ENCODE measurements at places on chromosomes 7 and 10.

GRCh38 chr10:32253276-32253675 lies 93.7 kb downstream of the EPC1 start:
- DNase-seq = no peak

DNA sequence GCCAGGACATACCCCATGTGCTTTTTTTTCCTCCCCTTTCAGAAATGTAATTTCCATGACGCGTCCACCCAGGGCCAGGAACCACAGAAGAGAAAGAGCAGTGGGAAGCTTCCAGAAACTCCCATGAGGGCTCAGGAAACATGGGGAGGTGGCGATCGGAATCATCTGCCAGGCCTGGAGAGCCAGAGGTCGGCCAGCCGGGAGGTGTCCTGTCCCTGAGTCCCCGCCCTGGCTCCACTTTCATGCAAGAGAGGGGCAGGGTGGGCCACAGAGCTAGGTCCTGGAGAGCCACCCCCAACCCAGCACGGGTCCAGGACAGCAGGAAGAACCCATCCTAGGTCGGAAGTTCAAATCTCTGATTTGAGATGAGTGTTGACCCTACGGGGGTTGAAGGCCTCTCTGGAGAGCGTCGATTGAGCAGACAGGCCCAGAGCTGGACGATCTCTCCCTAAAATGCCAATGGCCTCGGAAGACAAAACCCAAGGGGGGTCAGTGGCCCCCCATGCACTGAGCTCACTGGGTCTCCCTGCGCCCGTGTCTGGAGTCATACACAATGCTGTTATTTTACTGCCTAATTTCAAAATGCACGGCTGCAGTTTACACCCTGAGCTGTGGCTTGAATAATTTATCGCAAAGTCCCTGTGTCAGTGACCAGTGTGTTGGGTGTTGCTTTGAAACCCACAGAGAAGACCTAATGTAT lies 594.1 kb downstream of the PTPRN2 start:
- no peak for DNase-seq

- DNase-seq = no peak
These were observed 26.4 kb downstream of the AUTS2 start for GRCh38 chr7:69624435-69625230.

GRCh38 chr10:129780198-129780597 lies 183.9 kb downstream of the EBF3 start:
- DNase-seq = no peak

GRCh38 chr7:81776161-81776560 lies 6.3 kb upstream of the HGF start:
- DNase-seq = no peak

- no peak for DNase-seq
These were observed 1.6 kb downstream of the TMEM176A start for GRCh38 chr7:150801946-150802771.

- no peak for DNase-seq
These were observed 364.7 kb downstream of the RPS24 start for GRCh38 chr10:78398382-78398781.

DNA sequence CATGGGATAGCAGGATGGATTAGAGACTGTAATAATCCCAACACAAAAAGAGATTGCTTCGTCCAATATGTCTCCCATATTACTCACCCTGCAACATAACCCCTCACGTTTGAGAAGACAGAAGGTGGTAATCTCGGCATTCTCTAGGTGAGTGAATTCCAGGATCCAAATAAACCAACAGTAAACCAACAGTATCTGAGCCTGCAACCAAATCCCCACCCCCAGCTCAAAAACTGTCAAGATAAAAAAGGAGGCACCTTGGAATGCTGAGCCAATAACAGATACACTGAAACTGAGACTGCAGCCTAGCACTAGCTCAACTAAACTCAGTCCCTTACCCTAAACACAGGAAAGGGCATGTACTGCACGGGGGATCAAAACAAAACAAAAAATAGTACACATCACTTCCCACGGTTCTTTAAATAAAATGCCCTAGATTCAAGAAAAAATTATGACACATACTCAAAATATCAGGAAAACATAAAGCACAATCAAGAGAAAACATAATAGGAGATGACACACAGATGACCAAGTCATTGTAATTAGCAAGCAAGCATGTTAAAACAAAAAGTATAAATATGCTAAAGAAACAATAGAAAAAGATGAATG lies 28.0 kb downstream of the IPMK start:
- no peak for DNase-seq

GRCh38 chr7:18455606-18456005 lies 39.9 kb upstream of the HDAC9 start:
- DNase-seq = no peak

GRCh38 chr7:132972745-132973144 lies 109.1 kb downstream of the CHCHD3 start:
- no peak for DNase-seq

GRCh38 chr10:129637846-129638245 lies 170.8 kb downstream of the MGMT start:
- no peak for DNase-seq

- DNase-seq = no peak
These were observed 77.5 kb upstream of the NPVF start for GRCh38 chr7:25305831-25306230.

DNA sequence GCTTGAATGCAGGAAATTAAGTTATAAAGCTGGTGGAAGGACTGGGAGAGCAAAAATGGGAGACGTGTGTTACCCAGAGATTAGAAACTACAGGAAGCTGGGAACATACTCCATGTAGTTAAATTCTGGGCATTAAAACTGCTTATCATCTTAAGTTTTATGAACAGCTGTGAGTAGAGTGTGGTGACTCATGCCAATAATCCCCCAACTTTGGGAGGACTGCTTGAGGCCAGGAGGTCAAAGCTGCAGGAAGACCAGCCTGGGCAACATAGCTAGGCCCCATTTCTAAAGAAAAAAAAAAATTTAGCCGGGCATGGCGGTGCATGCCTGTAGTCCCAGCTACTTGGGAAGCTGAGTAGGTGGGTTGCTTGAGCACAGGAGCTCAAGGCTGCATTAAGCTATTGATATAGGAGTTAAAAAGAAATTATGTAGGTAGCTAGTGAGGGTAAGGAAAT lies 56.2 kb upstream of the SEPHS1 start:
- no peak for DNase-seq

DNA sequence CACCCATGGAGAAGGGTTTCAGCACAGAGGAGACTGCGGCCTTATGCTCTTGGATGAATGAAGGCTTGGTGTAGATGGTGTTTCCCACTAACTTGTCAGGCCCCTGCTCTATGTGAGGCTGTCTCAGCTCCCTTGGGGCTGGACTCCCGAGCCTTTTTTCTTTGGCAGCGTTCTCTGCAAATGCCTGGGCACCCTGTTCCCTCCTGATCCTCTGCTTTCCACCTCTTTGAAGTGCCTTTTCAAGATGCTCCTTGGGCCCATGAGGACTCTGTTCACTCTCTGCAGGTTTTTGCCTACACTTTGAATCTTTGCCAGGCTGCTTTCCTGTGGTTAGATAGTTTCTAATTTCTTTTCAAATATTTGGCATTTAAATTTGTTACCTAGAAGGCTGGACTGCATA lies 6.8 kb upstream of the ACBD5 start:
- no peak for DNase-seq

- DNase-seq = no peak
These were observed 592.3 kb upstream of the GALNT17 start for GRCh38 chr7:70539617-70540016.

- no peak for DNase-seq
These were observed 383.3 kb downstream of the IPMK start for GRCh38 chr10:57884407-57884806.

- no peak for DNase-seq
These were observed 347.2 kb upstream of the KLF6 start for GRCh38 chr10:4132216-4132556.

GRCh38 chr10:119243967-119244366 lies 36.6 kb downstream of the GRK5 start:
- no peak for DNase-seq

GRCh38 chr10:30352377-30352776 lies 3.3 kb upstream of the MTPAP start:
- DNase-seq = no peak

- DNase-seq = peak; percentile 82
These were observed 114.3 kb downstream of the TBXAS1 start for GRCh38 chr7:139943401-139943800.

DNA sequence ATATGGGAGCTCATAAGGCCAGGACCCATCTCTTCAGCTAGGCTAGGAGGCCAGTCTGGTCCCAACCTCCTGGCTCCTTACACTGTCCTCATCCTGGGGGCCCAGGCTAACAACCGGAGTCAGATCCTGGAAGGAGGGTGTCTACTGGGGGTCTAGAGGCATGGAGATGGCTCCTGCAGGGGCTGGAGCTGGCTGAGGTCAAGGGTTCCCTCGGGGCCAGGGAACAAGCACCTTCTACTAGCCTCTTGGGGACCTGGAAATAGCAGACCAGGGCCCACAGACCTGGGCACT lies 37.2 kb downstream of the CLRN3 start:
- DNase-seq = no peak

DNA sequence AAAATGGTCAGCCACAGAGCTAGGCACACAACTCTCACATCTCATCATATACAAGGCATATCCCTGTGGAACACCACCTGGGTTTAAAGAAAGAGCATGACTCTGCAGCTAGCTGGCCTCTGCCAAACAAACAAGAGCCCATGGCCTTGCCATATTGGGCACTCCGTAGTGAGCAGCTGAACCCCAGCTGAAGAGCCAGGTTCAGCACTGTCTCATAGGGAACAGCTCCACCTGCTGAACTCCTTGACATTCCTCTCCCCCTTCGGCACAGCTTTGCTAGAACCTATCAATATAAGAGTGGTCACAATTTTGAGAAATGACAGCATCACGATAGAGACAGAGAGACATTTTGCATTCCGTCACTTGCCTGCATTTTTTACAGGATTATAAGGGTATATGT lies 20.0 kb downstream of the SORCS1 start:
- no peak for DNase-seq

- peak; percentile 83 for DNase-seq
These were observed at the start of gene SEMA3C for GRCh38 chr7:80918909-80919721. SEMA3C (minus strand) TSS chr7:80919051; CDS start chr7:80916781, 2,270 bp downstream.

- DNase-seq = no peak
These were observed 383.1 kb downstream of the LRRTM3 start for GRCh38 chr10:67308912-67309311.

GRCh38 chr7:42479452-42479815 lies 242.4 kb upstream of the GLI3 start:
- DNase-seq = no peak

DNA sequence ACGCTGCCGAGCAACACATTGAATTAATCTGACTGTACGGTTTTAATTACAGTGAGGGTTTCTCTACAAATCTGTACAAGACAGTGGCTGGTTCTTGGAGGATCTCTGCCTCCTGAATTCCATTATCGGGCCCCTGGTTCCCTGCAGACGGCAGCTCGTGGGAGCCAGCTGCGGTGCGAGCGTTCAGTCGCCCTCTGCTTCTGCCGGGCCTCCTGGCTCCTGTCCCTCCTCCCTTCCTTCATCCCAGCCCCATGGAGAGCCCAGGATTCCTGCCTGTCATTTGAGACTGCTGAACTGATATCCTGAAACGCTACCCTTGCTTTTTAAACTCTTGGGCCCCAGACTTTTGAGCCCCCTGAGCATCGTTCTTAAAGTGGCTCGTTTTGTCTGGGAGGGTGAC lies 6.6 kb upstream of the DLX6 start:
- no peak for DNase-seq

DNA sequence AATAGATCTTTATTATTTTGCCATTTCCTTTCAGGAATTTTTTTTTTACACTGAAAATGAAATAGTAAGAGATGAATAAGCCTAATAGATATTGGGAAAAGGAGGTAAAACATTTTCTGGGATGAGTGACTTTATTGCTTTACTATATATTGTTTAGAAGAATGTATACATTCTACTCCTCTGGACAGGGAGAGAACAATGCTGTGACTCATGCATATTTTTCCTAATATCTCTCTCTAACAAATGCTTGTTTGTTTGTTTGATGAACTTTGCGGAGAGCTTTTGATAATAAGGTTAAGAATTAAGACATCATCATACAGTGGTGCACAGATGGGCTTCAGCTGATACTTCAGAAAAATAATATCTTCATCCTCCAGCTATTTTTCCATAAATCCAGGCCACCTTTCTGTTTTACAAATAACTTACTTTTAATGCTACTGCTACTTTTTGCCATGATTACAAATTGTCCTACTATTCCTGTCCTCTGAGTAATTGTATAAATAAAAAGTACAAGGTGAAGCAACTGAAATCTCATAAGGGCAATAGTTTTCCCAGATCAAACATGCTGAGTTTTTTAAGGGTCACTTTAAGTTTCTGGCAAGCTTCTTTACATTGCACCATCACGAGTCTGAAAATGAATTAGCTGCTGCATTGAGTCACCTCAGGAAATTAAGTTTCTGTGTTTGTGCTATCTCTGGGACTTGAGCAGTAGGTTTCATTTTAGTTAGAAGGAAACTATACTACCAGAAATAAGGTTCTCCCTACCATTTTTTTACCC lies 207.3 kb upstream of the POT1 start:
- no peak for DNase-seq

- DNase-seq = no peak
These were observed 82.8 kb downstream of the CACNA2D1 start for GRCh38 chr7:82360591-82361368.

DNA sequence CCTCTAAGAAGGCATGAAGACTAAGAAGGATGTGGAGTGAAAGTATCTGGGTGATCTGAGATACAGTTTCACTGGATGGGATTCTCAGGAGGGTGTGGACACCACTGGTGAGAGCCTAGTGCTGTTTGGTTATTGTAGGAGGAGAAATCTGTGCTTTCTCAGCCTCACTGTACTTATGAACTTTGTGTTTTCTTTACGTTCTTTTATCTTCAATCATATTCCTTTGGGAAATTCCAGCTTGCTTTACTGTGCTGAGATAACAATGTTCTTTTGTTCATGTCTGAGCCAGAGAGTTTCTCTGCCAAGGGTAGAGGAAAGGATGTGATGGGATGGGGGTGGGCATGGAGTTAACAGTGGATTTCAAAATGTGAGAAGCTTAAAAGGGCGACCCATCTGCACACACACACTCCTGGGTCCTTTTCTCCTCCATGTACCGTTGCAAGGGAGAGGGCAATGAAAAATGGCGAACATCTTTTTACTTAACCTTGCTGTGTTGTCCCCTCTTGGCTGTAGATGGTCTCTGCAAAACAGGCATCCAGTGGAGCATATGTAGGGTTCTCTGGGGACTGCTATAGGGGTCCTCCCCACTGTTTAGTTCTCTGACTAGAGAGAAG lies 25.0 kb upstream of the TAX1BP1 start:
- DNase-seq = no peak

DNA sequence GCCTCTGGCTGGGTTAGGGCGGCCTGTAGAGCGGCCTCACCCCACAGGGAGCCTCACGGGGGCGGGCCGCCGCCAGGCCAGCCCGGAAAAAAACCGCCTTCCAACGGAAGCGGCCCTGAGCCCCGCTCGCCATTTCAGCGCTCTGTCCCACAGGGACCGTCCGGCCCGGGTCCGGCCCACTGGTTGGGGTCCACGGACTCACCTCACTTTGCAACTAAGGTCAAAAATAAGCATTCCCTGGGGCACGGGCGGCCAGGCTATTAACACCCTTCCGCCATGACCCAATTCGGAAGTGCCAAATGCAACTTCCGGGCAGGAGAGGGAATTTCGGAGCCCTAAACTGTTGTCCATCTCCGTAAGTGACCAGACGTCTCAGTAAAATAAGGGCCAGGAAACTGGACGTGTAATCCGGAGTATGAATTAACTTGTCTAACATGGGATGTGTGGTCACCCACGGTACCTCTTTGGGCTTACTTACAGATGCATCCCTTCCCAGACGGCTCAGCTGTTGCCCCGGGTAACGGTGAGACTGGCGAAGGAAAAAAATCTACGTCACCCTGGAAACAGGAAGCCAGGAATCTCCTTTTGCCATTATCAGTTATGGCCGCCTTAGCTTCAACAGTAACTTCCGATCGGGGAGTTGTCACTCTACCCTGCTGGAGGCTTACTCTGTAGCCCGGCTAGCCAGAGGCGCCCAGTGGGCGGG lies at the start of gene BBIP1:
BBIP1 (minus strand) TSS at position 538 of the 706 bp plus-strand sequence. CDS start 1,023 bp downstream, outside the sequence.
- peak; percentile 96 for DNase-seq

- no peak for DNase-seq
These were observed 59.4 kb upstream of the CDK1 start for GRCh38 chr10:60718886-60719285.
